ENCODE measurements at places on chromosomes 5 and 9.

DNA sequence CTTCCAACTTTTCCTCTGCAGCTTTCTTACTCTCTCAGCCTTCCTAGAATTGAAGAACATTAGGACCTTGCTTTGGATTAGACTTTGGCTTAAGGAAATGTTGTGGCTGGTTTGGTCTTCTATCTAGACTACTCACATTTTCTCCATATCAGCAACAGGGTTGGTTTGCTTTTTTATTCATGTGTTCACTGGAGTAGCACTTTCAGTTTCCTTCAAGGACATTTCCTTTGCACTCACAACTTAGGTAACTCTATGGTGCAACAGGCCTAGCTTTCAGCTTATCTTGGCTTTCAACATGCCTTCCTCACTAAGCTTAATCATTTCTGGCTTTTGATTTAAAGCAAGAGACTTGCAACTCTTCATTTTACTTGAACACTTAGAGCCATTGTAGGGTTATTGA is 153.1 kb downstream of the CCDC192 start:
- DNase-seq, result no peak

DNA sequence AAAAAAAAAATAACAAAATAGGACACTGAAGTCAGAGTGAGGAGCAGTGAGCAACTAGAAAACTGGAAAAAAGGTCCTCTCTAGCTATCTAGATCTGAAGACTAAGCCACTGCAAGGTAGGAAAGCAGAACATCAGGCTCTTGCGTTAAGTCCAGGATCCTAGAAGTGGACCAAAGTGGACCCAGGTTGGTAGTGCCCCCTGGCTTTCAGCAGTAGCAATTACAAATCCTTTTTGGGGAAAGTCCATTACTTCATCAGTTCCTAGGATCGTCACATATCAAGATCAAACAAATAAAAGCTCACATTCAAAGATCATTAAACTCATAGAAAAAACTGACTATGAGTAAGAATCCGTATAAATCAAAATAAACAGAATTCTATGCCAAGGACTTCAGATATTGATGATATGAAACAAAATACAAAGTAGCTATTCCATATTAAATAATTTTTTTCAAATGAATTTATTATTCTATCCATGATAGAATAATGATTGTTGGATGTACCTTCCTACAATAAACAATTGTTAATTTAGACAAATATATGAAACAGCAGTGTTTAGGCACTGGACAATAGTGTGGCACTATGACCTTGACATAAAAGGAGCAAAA is 6.5 kb upstream of the RICTOR start:
- peak; percentile 58 for DNase-seq

GRCh38 chr5:136374003-136374402 is 8.7 kb upstream of the TRPC7 start:
- peak; percentile 26 for DNase-seq

DNA sequence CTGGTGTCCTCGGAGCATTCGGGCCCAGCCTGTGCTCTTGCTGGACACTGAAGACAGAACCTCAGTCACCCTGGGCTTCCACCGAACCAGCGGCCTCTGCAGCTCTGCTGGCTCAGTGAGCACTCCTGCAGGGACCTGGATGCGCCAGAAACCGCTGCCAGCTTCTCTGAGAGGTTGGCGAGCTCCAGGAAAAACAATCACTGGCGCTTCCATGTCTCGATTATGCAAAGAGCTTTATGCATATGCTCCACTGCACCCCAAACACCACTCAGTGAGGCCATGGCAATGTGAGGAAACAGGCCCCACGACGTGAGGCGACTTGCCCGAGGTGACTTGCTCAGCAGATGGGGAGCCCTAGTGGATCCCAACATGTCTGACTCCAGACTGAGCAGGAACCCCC is 11.0 kb downstream of the PRDM12 start:
- no peak for DNase-seq

DNA sequence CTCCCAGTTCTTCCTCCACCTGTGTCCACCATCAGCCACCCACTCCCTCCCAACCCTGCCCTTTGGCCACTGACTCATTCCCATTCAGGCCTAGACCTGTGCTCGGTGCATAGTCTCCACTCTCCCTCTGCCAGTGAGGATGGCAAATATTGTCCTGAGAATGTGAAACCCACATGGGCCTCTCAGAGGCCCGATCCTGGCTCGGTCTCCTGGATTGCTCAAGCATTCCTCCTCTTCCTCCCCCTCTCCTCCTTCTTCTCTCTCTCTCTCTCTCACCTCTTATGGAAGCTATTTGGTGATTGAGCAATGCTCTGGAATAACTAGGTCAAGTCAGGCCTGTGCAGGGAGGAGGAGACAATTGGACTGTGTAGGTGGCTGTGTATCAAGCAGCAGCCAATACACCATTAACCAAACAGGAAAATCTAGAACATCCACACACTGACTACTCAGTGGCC is 99.9 kb downstream of the KLF4 start:
- no peak for DNase-seq
